ENCODE measurements at places on chromosomes 6 and 20. TPM values are rescaled to one million over a fixed set of nuclear protein-coding genes. Genes with fewer than 3 reads are reported as not detected.

DNA sequence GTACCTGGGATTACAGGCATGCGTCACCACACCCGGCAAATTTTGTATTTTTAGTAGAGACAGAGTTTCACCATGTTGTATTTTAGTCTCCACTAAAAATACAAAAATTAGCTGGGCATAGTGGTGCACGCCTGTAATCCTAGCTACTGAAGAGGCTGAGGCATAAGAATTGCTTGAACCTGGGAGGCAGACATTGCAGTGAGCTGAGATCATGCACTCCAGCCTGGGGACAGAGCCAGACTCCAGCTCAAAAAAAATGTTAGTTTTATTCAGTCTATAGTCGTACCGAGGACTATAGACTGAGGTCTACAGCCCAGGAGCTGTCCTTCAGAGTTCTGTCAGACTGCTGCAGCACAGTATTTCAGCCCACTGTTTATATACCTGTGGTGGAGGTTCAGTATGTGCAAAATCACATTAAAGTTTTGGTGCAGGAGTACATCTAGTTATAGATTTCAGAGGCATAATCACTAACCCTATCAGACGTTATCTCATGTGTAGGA lies 3.6 kb upstream of the CASP8AP2 start:
- H3K27ac ChIP-seq = no peak overlapping the region
- DNase-seq = no peak

- no peaks in the 10 kb centered on the region for H3K36me3 ChIP-seq
- no peaks in the 10 kb centered on the region for H3K4me1 ChIP-seq
- no peak overlapping the region for H3K27ac ChIP-seq
- no peaks in the 10 kb centered on the region for H3K27me3 ChIP-seq
Measured at GRCh38 chr6:107435798-107436197, 23.6 kb downstream of the PDSS2 start.

DNA sequence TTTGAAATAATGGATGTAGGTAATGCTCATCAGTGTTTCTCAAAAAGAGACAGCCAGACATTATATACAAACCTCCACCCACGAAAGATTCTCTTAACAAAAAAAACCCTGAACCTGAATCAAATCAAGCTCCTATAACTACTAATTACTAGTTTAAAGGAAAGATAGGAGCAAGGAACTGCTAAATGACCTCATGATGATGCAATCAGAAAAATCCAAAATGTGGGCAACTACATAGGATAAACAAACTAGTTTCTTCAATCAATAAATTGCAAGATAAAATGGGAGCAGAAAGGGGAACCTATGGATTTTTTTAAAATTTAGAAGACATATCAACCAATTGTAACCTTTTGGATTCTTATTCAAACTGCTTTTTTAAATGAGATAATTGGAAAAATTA lies 43.2 kb upstream of the TMEM30A start:
- H3K4me3 ChIP-seq = no peak overlapping the region
- H3K4me1 ChIP-seq = peaks cover 63% of the 10 kb centered on the region
- no peak for DNase-seq

- H3K4me1 ChIP-seq = no peaks in the 10 kb centered on the region
- H3K27ac ChIP-seq = no peak overlapping the region
- no peaks in the 10 kb centered on the region for H3K27me3 ChIP-seq
Measured at GRCh38 chr6:169783401-169783800, 32.0 kb downstream of the ERMARD start.

DNA sequence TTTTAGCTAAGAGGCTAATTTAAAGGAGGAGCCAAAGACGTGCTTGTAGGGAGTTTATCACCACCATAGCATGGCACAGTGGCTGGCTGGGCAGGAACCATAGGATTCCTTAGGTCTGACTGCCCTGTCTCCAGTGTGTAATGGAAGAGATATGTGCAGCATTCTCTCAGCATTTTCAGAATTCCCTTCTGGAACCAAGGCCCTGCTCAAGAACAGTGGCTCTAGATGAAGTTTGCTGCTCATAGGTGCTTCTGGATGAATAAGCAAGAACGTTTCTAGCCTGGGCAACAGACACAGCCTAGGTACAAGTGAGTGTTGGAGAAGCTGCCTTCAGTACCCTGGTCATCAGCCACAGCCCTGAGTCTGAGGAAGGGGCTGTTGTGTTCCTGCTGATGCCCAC lies 69.1 kb downstream of the LCA5 start:
- H3K27me3 ChIP-seq = no peaks in the 10 kb centered on the region
- DNase-seq = no peak
- H3K4me3 ChIP-seq = no peak overlapping the region
- no peaks in the 10 kb centered on the region for H3K36me3 ChIP-seq
- H3K27ac ChIP-seq = no peak overlapping the region

DNA sequence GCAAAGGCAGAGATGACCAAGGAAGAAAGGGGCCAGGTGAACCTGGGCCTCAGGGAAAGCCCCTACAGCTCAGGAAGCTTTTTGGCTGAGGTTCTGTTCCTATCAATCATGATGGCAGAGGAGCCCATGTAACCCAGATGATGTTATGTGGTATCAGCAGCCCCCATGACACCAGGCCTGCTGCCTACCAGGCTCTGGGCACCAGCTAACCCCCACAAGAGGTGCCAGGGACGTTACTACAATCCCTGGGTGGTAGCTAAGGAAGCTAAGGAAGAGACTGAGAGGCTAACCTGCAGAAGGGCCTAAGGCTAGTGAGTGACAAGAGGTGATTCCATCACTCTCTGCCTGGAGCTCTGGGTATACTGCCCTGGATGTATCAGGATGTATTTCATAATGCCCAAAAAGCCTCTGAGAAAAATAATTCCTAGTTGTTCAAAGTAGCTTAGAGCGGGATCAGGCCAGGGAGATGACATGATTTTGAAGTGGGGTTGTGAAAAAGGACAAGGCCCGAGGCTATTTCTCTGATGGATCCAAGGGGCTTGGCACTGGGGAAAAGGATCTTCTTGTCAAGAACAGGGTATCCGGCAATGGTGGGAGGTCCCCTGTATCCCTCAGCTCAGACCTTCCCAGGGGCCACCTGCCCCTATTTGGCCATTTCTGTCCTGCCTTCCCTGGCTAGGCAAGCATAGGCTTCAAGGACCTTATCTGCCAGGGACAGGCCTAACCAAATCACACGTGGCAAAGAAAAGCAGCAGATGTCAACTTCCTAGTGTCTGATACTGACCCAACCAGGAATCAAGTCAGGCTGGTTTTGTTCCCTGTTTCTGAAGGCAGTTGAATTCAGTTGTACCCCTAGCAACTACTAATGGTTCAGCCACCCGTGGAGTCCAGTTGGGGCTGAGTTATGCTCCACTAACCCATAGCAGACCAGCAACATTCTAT lies 41.3 kb downstream of the PANK2 start:
- H3K27ac ChIP-seq = no peak overlapping the region
- H3K36me3 ChIP-seq = no peaks in the 10 kb centered on the region
- no peak overlapping the region for H3K4me3 ChIP-seq
- no peaks in the 10 kb centered on the region for H3K27me3 ChIP-seq
- H3K4me1 ChIP-seq = peaks cover 16% of the 10 kb centered on the region
- no peak for DNase-seq

- H3K27me3 ChIP-seq = no peaks in the 10 kb centered on the region
- no peaks in the 10 kb centered on the region for H3K4me1 ChIP-seq
- no peak for DNase-seq
- H3K4me3 ChIP-seq = no peak overlapping the region
- no peaks in the 10 kb centered on the region for H3K36me3 ChIP-seq
Measured at GRCh38 chr6:117381749-117382148, 44.0 kb downstream of the ROS1 start.

GRCh38 chr6:125114248-125114858 lies 39.2 kb upstream of the TPD52L1 start:
- DNase-seq = peak; percentile 43
- H3K27ac ChIP-seq = no peak overlapping the region
- H3K4me1 ChIP-seq = no peaks in the 10 kb centered on the region
- H3K27me3 ChIP-seq = no peaks in the 10 kb centered on the region
- no peak overlapping the region for H3K4me3 ChIP-seq

- no peak overlapping the region for H3K27ac ChIP-seq
- DNase-seq = no peak
- no peaks in the 10 kb centered on the region for H3K4me1 ChIP-seq
- no peak overlapping the region for H3K4me3 ChIP-seq
- no peaks in the 10 kb centered on the region for H3K36me3 ChIP-seq
Measured at GRCh38 chr6:126753606-126754005, 364.9 kb upstream of the RSPO3 start.

GRCh38 chr6:88301888-88302768 lies 136.0 kb upstream of the CNR1 start:
- no peaks in the 10 kb centered on the region for H3K27me3 ChIP-seq
- no peak for DNase-seq
- H3K4me3 ChIP-seq = no peak overlapping the region
- H3K4me1 ChIP-seq = peaks cover 6% of the 10 kb centered on the region

- no peaks in the 10 kb centered on the region for H3K36me3 ChIP-seq
- no peak overlapping the region for H3K27ac ChIP-seq
- H3K4me3 ChIP-seq = no peak overlapping the region
- H3K4me1 ChIP-seq = no peaks in the 10 kb centered on the region
Measured at GRCh38 chr6:67748521-67748920, 886.6 kb upstream of the ADGRB3 start.

- H3K27me3 ChIP-seq = no peaks in the 10 kb centered on the region
- H3K4me3 ChIP-seq = no peak overlapping the region
- H3K27ac ChIP-seq = no peak overlapping the region
- peak; percentile 28 for DNase-seq
- no peaks in the 10 kb centered on the region for H3K36me3 ChIP-seq
Measured at GRCh38 chr20:24954151-24954550, 5.1 kb downstream of the CST7 start.

- H3K36me3 ChIP-seq = no peaks in the 10 kb centered on the region
- no peak for DNase-seq
- H3K27me3 ChIP-seq = peaks cover 4% of the 10 kb centered on the region
- H3K4me3 ChIP-seq = no peak overlapping the region
- H3K27ac ChIP-seq = no peak overlapping the region
Measured at GRCh38 chr6:158707120-158707820, 57.4 kb downstream of the SYTL3 start.

DNA sequence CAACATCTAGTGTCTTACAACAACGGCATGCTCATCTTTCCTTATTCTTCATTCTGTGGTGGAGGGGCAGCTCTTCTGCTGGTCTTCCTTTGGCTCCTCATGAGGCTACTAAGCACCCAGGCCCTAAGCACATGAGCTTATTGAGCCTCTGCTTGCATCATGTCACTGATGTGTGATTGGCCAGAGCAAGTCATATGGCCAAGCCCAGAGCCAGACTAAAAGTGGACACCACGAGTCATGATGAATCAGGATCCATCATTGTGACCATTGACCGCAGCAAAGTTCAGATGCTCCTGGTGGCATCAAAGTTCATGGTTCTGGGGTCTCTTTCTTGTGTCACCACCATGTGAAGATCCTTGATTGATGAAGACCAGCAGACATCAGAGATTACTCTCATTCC lies 192.0 kb upstream of the FOXA2 start:
- DNase-seq = no peak
- no peak overlapping the region for H3K4me3 ChIP-seq
- peaks cover 6% of the 10 kb centered on the region for H3K4me1 ChIP-seq
- no peaks in the 10 kb centered on the region for H3K36me3 ChIP-seq

DNA sequence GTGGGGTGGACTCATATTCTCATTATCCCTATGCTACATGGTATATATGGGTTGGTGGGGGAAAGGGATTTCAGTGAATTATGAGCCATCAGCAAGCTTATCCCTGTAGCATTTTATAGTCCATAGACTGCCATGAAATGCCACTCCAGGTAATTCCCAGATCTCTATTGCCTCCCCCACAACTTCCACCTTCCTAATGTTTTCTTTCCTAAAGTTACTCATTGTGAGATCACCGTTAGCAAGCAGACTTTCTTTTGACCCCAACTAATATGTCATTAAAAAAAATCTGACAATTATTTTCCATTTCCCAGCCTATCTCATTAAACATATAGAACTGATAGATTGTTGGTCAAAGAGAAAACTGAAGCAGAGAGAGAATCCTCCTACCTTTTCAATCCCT lies 40.7 kb upstream of the TBX18 start:
- no peaks in the 10 kb centered on the region for H3K4me1 ChIP-seq
- H3K36me3 ChIP-seq = no peaks in the 10 kb centered on the region
- H3K27me3 ChIP-seq = no peaks in the 10 kb centered on the region
- no peak overlapping the region for H3K4me3 ChIP-seq

- no peak for DNase-seq
- H3K4me3 ChIP-seq = no peak overlapping the region
- H3K36me3 ChIP-seq = no peaks in the 10 kb centered on the region
- H3K27ac ChIP-seq = no peak overlapping the region
- H3K27me3 ChIP-seq = no peaks in the 10 kb centered on the region
Measured at GRCh38 chr20:60046011-60046413, 87.8 kb downstream of the CDH26 start.

DNA sequence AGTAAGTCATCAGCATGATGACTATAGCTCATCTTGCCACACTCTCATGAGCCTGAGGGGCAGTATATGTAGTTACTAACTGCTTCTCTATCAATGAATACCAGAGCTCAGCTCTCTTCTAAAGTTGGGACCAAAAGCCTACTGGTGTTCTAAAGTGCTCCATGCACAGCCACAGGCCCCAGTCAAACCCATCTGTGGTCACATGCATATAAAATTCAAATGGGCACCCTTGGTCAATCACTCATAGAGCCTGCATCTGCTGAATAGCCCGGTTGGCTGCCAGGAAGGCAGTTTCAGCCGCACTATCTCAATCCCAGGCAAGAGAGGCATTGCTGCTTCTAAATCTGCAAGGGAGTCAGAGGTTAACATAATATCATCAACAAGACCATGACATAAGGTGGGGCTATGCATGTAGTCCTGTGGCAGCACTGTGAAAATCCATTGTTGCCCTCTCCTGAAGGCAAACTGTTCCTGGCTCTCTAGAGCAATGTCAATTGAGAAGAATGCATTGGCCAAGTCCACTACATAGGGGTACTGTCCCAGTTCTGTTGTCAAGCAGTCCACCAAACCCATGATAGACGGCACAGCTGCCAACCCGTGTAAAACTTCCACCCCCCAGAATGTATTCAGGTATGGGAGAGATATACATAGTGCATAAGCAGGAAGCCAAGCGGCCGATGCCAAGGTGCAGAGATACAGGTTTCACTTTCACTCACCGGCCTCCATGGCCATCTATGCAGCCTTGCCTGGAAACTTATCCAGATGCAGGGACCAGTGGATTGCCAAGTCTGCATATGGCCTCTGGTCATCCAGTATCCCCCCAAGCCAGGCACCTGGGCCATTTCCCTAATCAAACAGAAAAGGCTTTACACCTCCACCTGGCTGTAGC lies 76.2 kb downstream of the ALDH8A1 start:
- H3K4me1 ChIP-seq = no peaks in the 10 kb centered on the region
- H3K27ac ChIP-seq = no peak overlapping the region

GRCh38 chr6:12572896-12573827 lies 143.4 kb upstream of the PHACTR1 start:
- no peaks in the 10 kb centered on the region for H3K27me3 ChIP-seq
- no peak for DNase-seq
- no peak overlapping the region for H3K27ac ChIP-seq
- no peaks in the 10 kb centered on the region for H3K36me3 ChIP-seq
- no peaks in the 10 kb centered on the region for H3K4me1 ChIP-seq
- H3K4me3 ChIP-seq = no peak overlapping the region

SOBP gene
- 12.6 TPM for total RNA-seq

SLC22A16 gene
- total RNA-seq = not detected

HLA-DOA gene
- total RNA-seq = 38.0 TPM

ADGB gene
- total RNA-seq = not detected

OOEP gene
- not detected for total RNA-seq

EMILIN3 gene
- total RNA-seq = 3.5 TPM

WFDC10B gene
- not detected for total RNA-seq

DYNLT2 gene
- total RNA-seq = 4.7 TPM

STX11 gene
- 0.06 TPM for total RNA-seq

FOXA2 gene
- not detected for total RNA-seq

APCDD1L gene
- total RNA-seq = not detected

PBOV1 gene
- total RNA-seq = not detected

PSORS1C2 gene
- total RNA-seq = not detected

POU3F2 gene
- 8.8 TPM for total RNA-seq

EYS gene
- total RNA-seq = 0.03 TPM

ACOT13 gene
- 12.0 TPM for total RNA-seq

SCRT2 gene
- not detected for total RNA-seq

BEND3 gene
- total RNA-seq = 11.2 TPM
